ENCODE measurements at places on chromosomes 11 and 22.

- no peak for DNase-seq
Measured at GRCh38 chr22:24419475-24419850, 7.9 kb upstream of the ADORA2A start.

GRCh38 chr11:60378354-60378753 is at the start of gene MS4A7:
Gene MS4A7, plus strand, starts transcription at chr11:60378532. Its CDS starts 4,610 bp downstream, at chr11:60383142.
- no peak for DNase-seq

DNA sequence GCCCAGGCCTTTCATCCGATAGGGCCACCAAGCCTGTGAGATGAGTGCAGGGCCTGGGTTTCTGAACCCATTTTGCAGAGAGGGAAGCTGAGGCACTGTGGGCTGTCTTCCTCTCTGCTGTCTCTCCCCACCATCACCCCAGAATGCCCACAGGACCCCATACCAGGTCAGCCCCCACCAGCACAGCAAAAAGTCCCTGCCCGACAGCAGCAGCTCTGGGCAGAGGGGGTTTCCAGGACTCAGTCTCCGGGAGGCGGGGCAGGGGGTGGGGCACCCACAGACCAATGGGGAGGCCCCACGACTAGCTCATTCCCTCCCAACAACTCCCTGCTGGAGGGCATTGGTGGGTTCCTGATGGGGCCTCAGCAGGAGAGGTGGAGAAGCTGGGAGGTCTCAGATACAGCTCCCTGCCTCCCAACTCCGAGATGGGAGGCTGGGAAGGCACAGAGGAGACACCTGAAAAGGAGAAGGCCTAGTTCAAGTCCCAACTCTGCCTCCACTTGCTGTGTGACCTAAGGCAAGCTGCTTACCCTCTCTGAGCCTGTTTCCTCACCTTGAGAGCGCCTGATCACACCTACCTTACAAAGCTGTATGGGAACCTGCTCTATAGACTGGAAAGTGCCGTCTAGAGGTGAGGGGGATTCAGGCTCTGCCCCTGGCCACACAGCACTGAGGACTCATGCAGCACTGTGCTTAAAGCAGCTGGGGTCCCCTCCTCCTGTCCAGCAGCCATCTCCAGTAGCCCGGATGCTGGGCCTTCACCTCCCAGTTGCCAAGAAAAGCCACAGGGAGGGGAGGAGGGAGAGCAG is 3.5 kb downstream of the CBX7 start:
- no peak for DNase-seq

DNA sequence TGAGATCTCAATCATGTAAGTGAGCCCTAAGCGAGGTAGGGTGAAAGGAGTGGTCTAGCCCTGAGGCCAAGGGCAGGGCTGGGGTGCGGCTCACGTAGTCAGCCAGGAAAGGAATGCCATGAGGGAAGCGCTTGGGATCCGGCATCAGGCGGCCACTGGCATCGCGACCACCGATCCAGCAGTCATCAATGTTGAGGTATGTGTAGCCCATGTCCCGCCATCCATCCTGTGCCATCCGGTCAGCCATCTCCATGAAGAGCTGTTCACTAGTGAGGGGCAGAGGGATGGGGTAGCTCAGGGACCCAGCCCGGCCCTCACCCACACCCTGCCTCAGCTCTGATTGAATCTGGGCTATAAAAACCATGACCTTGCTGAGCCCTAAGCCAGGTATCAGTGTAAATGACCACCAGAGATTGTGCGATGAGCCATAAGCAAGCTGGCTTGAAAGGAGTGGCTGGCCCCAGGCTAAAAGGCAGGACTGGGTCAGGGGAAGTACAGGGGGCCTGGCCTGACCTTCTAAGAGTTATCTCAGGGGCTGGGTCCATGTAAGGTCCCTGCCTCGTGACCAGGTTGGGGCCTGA is 2.9 kb downstream of the NAGA start:
- DNase-seq, result no peak

- no peak for DNase-seq
Measured at GRCh38 chr22:45752036-45752435, 80.4 kb downstream of the ATXN10 start.

- DNase-seq, result no peak
Measured at GRCh38 chr11:5275369-5276110, 5.8 kb upstream of the HBE1 start.

DNA sequence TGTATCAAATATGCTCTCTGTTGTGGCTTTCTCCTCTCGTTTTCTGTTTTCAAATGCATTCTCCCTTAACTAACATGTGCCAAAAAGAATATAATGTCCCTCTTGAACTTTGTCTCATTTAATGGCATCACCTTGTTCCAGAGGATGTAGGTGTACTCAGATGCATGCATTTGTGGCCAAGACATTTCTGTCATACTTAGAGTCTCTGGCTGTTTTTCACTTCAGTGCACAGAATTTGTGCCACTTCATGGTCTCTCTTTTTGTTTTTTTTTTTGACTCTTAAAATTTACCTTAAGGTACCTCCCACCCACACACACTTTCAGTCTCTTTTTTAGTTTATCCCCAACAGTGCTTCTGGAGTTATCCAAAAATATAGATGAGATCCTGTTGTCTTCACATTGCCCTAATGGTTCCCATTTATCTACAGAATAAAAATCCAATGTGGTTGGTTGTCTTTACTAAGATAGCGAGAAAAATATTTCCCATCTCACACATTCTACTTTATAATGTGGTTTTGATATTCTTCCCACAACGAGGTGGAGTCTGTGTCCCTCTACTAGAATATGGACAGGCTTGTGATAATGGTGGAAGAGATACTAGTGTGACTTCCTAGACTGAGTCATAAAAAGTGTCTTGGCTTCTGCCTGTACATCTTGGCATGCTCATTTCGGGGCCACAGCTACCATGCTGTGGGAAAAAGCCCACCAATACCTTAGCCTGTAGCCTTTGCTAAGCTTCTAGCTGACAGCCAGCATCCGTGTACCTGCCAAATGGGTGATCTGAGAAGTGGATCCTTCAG is 125.8 kb downstream of the DDX10 start:
- no peak for DNase-seq

- DNase-seq, result no peak
Measured at GRCh38 chr11:120209746-120210625, 846 bp upstream of the OAF start.

- no peak for DNase-seq
Measured at GRCh38 chr11:125935618-125936199, 10.1 kb upstream of the VSIG10L2 start.

DNA sequence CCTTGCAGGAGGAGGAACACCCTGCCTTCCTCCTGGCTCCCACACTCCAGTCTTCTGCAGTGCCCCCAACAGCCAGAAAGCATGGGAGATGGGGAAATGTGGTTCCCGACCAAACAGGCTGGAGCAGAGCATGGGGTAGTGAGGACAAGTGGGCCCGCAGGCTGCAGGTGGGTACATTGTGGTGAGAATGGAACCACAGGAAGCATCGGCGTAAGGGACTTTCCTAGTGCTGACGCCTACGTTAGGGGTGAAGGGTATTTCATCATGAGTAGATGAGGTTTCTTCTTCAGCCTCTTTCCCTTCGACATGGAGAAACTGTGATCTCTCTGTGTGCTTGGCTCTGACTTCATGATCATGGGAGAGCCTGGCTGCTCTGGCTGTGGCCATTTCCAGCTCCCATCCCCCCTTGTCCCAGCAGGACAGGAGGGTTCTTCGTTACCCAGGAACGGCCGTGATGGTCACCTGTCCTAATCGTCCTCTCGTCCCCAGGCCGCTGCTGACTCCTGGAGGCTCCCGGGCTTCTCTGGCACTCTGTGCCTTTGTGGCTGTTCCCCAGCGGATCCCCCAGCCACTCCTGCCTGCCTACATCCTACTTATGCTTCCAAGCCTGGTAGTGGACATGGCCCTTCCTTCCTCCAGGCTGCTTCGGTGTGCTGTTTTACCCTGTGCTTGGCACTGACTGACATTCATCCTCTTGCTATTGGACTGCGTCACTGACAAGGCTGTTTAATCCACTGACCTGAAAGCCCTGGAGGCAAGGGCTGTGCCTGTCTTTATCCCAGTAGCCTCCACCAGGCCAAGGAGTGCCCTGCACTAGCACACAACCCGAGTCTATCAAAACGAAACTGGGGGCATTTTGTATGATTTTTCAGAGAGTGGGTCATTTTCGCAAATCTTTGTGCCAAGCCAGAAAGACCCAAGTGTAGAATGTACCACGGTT is 65.2 kb upstream of the CECR2 start:
- DNase-seq, result no peak

All from SW480 (cell line).